Kidney (tissue), 22 donors: ENCODE measurements at places on chromosomes 5 and 9.

- DNase-seq: no peak
Observed at GRCh38 chr5:112245656-112246055, 173.4 kb downstream of the EPB41L4A start.

DNA sequence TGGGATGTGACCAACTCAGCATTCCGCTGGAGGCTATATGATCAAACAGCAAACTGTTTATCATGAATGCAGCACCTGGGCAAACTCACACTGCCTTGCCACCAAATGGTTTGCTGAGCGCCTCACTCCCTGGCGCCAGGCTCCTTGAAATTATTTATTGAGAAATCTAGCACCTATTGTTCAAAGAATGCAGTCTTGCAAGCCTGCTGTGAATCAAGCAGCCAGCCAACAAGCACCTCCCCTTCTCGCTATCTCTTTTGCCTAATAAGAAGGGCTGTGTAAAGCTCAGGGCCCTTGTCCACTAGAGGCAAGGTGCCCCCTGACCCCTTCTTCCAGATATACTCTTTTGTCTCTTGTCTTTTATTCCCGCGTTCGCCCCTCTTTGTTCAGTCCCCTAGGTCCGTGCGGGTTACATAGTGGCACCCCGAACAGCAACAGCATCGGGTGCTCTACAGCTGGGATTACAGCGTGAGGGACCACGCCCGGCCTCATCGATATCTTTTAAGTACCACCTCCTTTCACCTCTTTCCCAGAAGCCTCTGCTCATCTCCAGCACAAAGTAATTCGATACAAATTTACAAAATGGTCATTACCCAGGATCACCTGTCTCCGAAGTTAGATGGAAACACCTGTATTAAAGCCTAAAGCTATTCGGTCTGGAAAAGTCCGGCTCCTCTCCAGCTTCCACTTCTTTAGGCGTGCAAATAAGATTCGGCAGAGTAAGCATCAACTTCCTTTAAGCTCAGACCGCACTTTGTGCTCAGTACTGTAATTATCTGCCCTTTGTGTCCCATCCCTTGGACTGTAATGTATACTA lies 896 bp downstream of the RIGI start:
- peak; percentile 9 for DNase-seq

GRCh38 chr9:136901516-136902258 lies 15.4 kb downstream of the TRAF2 start:
- no peak for DNase-seq

GRCh38 chr5:18152671-18153070 lies 518.4 kb downstream of the TAF11L14 start:
- no peak for DNase-seq

DNA sequence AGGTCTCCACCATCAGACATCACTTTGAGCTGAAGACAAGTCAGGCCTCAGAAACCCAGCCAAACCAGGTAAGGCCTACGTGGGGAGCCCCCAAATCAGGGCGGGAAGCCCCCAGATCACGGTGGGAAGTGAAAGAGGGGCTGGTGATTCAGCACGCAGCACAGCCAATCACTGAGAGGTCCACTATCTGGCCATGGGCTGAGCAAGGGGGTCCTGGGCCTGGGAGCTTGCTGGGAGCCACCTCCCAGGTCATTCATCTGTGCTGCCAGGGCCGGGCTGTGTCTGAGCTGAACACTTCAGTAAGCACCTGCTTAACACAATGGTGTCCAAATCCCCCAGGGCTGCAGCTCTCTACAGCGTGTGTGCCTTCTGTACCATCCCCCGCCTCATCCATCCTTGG lies 15.5 kb downstream of the MED10 start:
- no peak for DNase-seq

- no peak for DNase-seq
Observed at GRCh38 chr9:98833090-98833956, 25.9 kb downstream of the GALNT12 start.

- peak; percentile 98 for DNase-seq
Observed at GRCh38 chr5:160165137-160166068, 46.2 kb upstream of the PWWP2A start.

DNA sequence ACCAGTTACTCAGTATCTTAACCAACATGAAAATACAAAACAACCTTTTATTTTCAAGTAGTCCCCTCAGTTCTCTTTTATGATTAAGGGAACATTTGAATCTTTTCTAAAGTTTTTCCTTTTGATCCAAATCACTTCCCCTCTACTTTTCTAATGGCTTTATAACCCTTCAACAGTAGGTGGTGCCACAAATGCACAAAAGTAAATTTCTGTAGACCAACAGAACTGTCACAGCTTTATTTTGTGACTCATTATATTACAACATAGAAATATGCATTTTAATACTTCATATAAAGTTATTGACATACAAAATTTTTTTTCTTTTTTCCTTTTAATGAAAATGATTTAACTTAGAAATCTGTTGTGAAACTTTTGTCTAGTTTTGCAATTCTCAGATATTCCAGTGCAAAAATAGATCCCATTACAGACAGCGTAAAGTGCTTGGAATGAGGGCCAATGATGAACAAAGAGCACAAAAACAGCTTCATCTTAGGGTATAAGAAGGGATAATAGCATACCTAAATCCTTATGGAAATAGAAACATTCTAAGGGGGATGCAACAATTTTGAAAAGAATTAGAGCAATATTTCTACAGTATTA lies 17.0 kb downstream of the NIPSNAP3B start:
- peak; percentile 52 for DNase-seq

- DNase-seq: no peak
Observed at GRCh38 chr5:125409234-125409860, 662.9 kb upstream of the ZNF608 start.

- DNase-seq: no peak
Observed at GRCh38 chr5:109693535-109694400, 4.0 kb downstream of the MAN2A1 start.

DNA sequence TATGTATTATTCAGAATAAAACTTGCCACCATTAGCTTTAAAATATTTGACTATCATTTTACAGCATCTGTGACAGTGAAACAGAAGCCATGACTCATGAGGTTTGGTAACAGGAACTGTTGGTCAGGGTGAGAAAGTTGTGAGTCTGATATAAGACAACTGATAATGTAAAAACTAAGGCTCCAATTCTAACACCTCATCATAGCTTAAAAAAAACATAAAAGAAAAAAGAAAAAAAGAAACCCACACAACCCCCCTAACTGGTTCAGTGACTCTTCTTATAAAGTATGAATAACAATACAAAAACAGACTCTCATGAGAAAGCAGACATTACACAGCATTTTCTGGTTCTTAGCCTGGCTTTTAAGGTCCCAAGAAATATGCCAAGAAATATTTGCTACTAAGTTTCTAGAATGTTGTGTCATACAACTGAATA lies 85.8 kb downstream of the MRPS27 start:
- no peak for DNase-seq

DNA sequence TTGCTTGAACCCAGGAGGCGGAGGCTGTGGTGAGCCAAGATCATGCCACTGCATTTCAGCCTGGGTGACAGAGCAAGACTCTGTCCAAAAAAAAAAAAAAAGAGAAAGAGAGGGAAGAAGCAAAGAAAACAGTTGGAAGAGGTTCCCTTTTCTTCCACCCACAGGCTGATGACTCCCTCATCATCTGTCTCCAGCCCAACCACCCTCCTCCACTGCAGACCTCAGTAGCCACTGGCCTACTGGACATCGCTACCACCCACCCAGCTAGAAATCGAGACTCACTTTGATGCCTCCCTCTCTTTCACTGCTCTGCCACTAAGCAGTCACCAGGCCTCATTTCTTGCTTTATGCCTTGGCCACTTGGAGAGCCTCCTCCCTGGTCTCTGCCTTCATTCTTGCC lies 71.2 kb downstream of the NIPSNAP3B start:
- no peak for DNase-seq

GRCh38 chr5:139836469-139837208 lies 41.0 kb downstream of the PSD2 start:
- DNase-seq: no peak

- DNase-seq: no peak
Observed at GRCh38 chr5:93658044-93658443, 75.0 kb downstream of the NR2F1 start.

GRCh38 chr9:112104401-112104800 lies 70.7 kb downstream of the SUSD1 start:
- DNase-seq: no peak

DNA sequence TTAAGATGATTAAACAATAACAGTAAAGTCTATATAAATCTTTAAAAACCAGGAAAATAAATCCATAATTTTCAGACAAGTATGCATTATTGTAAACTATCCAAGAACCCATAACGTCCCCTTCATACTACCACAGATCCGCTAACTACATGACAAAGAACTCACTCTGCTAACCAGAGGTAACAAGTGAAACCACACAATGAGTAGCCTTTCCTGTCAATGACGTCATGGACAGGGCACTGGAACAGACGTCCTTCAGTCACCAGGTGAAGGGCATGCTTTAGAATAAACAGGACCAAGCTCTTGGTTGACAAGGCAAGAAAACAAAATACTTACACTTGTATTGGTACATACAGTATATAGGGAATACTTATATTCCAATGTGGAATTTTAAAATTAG lies 45.2 kb downstream of the RNF130 start:
- no peak for DNase-seq

- DNase-seq: no peak
Observed at GRCh38 chr5:154737667-154738320, 17.4 kb upstream of the LARP1 start.

GRCh38 chr9:116539549-116539948 lies 147.6 kb upstream of the TRIM32 start:
- DNase-seq: no peak

GRCh38 chr9:133332381-133332730 lies 3.6 kb downstream of the SURF6 start:
- no peak for DNase-seq

DNA sequence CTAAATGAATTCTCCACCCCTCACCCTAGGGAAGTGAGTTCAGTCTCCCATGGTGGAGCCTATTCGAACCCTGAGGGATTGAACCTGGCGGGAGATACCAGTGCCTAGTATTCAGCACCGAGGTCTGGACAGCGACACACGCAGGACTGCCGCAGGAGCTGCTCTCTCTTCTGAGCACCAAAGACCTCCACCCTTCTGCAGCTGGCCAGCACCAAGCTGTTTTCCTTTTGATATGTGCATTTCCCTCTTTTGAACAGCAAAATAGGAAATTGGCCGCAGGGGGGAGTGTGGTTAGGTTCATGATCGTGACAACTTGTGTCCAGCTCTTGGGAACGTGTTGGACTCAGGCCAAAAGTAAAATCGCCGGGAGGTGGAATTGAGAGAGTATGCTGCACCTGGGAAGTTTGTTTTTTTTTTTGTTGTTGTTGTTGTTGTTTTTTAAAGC lies 1.2 kb upstream of the PCSK1 start:
- DNase-seq: peak; percentile 92
